Effector CD4-positive, alpha-beta T cell (primary cell): ENCODE measurements at places on chromosomes 5 and 9.

DNA sequence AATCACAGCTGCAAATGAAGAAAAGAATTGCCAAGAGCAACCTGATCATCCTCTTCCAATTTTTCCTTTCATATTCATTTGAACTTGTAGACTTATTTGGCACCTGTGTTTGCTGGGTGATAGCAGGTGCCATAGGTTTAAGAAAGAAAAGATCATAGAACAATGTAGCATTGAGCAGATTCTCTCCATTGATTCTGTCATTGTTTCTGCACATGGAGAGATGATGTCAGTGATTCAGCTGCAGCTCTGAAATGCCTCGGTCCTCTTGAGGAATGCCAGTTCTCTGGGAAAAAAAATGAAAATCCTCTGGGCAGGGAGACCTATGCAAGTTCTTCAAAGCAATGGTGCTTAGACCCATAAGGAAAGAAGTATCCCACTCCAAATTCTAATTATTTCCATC, 418.1 kb upstream of the KLF4 start:
- no peak for DNase-seq

- DNase-seq: no peak
Observed at GRCh38 chr9:107016383-107016782, 153.4 kb downstream of the ZNF462 start.

DNA sequence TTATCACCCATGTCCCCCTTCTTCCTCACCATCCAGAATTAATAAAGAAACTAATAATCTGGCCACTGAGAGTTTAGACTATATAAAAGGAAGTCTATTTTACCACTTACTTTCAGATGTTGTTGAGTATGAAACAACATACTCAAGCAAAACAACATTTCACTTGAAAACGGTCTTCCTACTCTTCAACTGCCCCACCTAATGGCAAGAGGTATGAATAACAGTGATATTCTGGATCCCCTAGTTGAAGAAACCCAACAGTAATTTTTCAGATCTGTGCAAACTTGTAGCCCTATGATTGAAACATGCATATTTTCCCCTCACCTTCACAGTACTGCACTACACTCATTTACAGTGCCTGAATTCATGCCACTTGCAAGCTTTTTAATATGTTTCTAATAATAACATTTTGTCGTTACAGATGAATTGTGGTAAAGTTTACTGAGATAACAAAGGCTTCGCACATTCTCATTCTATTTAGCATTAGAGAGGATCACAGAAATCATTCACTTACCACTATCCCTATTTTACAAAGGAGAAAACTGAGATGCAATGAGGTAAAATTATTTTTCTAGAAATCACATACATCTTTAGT, 267.9 kb upstream of the PDE4D start:
- DNase-seq: no peak

DNA sequence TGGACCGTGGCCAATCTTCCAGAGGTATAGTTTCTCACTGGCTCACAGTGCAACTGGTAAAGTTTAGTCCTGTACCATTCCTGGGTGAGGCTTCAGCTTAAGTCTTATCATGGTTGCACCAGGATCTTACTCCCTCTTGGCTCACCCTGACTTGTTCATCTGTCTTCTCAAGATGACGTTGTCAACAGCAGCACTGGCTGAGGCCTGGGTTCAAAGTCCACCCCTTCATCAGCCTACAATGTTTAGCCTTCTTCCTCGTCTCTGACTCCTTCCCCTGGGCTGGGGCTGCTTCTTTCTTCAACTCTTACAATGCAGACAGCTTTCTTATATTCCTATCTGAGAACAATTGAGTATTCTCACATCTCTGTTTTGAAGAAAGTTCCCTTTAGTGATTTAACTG, 311.1 kb upstream of the CLINT1 start:
- no peak for DNase-seq

GRCh38 chr9:36560771-36561170, 11.9 kb upstream of the MELK start:
- no peak for DNase-seq

DNA sequence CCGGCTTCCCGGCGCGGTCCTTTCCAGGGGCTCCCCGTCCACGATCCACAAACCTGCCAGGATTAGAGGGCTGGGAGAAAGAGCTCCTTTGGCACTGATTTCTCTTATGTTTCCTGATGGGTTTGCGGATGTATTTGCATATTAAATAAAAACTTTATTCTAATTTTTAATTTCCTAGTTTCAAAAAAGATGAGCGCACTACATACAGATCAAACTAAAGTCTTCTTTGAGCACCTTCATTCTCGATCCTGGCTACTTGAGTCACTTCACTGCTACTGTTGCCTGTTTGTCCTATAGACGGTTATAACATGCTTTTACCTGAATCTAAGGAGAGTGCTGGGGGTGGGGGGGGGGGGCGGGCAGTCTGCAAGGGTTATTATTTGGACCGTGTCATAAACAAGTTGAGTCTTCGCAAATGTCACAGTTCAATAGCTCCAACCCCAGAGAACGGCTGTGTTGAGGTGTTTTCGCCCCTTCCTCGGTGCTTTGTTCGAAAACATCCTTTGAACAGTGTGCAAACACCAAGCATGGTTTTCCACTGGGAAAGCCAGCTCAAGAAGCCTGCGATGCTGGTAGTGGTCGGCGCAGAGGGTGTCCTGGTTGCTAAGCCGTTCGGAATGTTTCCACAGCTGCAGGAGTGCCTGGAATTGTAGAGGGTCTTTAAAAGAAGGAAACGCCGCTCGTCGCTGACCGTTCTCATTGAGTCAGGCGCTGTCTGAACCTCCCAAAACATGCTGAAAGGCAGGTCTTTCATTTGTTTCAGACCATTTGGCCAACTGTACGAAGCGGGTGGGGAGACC, 1.1 kb upstream of the STK10 start:
- DNase-seq: no peak

- DNase-seq: no peak
Observed at GRCh38 chr5:135230251-135230925, 168.6 kb downstream of the MACROH2A1 start.

- DNase-seq: no peak
Observed at GRCh38 chr9:111621895-111622480, 9.1 kb upstream of the DNAJC25 start.

DNA sequence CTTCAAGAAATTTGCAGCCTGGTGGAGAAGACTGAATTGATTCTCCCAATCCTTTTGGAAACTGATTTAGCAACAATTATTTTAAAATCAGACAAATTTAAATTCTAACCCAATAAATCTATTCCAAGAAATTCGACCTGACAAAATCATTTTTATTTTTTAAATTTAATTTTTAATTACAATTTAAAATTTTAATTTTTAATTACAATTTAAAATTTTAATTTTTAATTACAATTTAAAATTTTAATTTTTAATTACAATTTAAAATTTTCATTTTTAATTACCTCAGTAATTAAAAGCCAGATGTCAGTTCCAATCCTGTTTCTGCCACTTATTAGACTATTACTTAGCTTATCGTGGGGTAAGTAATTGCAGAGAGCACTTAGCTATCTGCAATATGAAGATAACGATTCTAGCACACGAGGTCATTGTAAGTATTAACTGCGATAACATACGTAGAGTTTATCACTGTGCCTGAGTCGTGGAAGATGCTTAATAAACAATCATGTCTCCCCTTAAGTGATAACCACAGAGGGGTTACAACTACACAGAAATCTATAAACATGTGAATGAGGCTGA, 346.4 kb upstream of the SLC24A2 start:
- no peak for DNase-seq

- no peak for DNase-seq
Observed at GRCh38 chr5:112348387-112348786, 70.7 kb downstream of the EPB41L4A start.

DNA sequence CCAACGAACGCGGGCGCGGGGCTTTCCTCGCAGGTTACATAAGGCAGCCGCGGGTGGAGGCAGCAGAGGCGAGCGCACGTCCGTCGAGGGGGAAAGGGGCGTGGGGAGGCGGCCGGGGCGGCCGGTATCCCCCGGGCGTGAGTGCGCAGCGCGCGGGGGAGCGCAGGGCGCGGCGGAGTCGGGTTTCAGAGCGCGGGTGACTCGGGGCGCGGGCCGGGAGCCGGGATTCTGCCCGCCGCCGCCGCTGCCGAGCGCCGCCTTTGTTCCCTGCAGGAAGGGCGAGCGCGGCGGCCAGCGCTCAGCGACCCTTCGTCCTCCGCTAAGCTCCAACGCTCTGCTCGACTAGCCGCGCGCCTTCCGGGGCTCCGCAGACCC, at the start of gene COL15A1:
Gene COL15A1 (plus strand): TSS at position 226 of the 375 bp plus-strand sequence. CDS start 155 bp downstream, outside the sequence.
- DNase-seq: no peak

GRCh38 chr9:3788211-3788610, 262.4 kb upstream of the RFX3 start:
- no peak for DNase-seq

DNA sequence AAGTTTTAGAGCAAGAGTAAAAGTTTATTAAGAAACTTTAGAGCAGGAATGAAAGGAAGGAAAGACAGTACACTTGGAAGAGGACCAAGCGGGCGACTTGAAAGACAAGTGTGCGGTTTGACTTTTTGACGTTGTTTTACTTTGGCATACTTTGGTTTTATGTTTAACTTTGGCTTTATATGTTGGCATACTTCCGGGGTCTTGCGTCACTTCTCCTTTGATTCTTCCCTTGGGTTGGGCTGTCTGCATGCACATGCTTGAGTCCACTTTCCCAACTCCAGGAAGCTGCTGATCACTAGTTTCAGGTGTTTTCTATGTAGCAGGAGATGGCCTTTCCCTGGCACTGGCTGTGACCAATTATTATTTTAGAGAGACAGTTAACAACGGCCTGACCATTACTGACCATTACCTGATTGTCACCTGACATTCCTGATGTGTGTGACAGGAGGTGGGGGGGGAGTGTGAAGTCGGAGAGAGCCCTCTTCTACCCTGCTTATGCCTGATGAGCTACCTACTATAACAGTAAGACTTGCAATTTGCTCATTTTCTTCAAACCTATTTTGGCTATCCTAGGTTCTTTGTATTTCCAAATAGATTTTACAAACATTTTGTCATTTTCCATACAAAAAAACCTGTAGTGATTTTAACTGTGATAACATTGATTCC, 45.5 kb downstream of the TNFSF8 start:
- DNase-seq: no peak

GRCh38 chr5:172110921-172111851, 76.8 kb downstream of the STK10 start:
- DNase-seq: peak; percentile 60

- no peak for DNase-seq
Observed at GRCh38 chr9:84781458-84781857, 111.9 kb downstream of the NTRK2 start.

GRCh38 chr5:173315495-173316338, 12.5 kb downstream of the STC2 start:
- DNase-seq: no peak

DNA sequence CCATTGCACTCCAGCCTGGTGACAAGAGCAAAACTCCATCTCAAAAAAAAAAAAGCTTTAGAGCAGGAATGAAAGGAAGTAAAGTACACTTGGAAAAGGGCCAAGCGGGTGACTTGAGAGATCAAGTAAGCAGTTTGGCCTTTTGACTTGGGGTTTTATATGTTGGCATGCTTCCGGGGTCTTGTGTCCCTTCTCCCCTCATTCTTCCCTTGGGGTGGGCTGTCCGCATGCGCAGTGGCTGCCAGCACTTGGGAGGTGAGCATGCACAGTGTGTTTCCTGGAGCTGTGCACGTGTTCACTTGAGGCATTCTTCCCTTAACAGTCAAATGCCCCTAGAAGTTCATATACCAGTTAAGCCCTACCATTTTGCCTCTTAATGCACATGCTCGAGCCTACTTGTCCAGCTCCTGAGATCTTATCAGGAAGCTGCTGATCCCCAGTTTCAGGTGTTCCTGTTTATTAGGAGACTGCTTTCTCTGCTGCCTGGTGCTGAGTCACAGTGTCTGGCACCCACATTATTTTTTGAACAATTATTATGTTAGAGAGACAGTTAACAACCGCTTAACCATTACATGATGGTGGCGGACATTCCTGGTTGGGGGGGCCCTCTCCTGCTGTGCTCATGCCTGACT, 32.6 kb upstream of the PRRC2B start:
- no peak for DNase-seq

DNA sequence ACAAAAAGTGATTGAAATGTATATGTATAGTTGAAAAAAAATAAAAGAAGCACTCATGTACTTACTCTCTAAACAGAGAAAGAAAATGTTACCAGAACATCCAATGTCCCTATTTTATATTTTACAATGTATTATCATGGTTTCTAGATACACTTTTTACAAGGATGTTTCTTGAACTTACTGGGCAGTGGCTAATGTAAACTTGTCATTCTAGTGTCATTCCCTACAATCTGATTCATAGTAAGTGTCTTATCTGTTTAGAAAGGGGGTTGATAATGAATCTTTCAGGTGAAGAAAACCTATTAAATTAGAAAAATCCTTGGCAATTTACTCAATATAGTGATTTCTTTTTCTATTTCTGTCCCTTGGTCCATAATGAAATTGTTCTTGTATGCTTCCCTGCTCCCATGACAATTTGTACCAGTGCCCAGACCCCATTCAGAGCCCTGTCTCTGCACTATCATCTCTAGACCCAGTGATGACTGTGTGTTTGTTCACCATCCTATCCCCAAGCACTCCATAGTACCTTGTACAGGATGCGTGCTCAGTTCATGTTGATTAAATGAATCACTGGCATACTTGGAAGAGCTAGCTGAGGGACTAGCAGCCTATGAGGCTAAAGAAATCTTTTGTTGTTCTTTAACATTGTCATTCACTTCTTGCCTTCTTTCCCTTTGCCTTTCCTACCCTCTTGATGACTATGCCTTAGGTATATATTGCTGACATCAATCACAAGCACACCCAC, 101.2 kb downstream of the HMHB1 start:
- no peak for DNase-seq

DNA sequence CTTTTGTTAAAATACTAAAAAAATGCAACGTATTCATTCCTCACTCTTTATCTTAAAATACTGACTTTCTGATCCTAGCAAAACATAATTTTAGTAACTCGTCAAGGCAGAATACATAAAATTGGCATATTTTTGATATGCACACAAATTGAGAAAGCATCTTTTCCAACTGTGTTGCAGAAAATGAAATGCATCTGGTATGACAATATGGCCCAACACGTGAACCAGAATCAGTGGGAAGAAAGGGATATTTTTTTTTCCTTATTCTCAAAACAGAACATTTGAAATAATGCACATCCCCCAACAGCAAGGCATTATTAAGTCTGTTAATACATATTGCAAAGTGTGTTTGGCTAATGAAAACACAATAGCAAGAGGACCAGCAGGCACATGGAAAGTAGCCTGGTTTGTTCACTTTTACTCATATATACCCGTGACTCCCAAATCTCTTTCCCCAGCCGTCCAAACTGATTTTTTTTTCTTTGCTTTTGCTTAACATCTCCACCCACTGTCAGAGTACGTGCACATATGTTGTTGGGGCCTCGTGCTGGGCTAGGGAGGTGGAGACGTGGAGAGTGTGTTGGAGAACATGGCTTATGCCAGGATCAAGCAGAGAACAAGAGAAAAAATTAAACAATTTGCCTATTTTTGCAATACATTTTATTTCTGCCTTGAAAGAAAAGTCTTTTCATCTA, 4.3 kb downstream of the MCTP1 start:
- DNase-seq: no peak

GRCh38 chr9:686321-686813, 155.1 kb upstream of the DMRT1 start:
- DNase-seq: no peak

GRCh38 chr9:115121181-115121580, 3.2 kb upstream of the TNC start:
- no peak for DNase-seq

GRCh38 chr5:149387081-149387631, 8.1 kb upstream of the IL17B start:
- DNase-seq: no peak

- DNase-seq: no peak
Observed at GRCh38 chr5:109388407-109388806, 21.4 kb downstream of the PJA2 start.

- DNase-seq: no peak
Observed at GRCh38 chr9:104872656-104873488, 55.1 kb downstream of the ABCA1 start.

- no peak for DNase-seq
Observed at GRCh38 chr5:172497591-172498255, 43.4 kb upstream of the SH3PXD2B start.
